ENCODE measurements at places on chromosomes 16 and 17.
A peak's percentile ranks its signal among the peaks of the same experiment; 100 is the strongest.

- no peak for DNase-seq
Observed at GRCh38 chr17:51739245-51739886, 419.1 kb downstream of the CA10 start.

DNA sequence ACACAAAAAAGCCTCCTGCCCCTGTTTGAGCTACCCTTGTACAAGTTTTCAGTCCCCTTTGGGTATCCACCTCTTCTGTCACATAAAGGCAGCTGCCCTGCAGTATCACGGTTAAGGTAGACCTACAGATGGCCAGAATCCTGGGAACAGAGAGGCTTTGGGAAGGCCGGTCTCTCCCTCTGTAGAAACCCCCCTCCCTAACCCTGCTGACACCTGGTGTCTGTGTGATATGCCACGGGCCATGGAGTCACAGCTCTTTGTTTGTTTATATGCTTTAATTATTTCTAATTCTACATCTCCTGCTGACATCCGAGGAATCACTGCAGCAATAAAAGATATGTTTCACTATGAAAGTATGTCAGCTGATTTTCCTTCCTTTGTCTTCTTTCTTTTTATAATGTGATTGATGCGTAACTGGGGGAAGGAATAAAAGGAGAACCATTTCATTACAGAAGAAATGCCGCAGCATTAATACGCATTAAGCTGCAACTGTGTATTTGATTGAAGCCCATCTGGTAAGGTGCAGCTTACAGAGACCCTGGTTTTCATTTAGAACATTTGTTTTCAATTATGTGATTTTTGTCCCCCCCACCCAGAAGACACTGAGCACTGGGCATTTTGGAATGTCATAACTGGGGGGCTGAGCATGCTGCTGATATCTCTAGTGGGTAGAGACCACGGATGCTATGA lies 142.1 kb downstream of the SLC39A11 start:
- no peak for DNase-seq

GRCh38 chr17:34424814-34425491 lies 61.9 kb upstream of the CCL1 start:
- DNase-seq, result no peak

DNA sequence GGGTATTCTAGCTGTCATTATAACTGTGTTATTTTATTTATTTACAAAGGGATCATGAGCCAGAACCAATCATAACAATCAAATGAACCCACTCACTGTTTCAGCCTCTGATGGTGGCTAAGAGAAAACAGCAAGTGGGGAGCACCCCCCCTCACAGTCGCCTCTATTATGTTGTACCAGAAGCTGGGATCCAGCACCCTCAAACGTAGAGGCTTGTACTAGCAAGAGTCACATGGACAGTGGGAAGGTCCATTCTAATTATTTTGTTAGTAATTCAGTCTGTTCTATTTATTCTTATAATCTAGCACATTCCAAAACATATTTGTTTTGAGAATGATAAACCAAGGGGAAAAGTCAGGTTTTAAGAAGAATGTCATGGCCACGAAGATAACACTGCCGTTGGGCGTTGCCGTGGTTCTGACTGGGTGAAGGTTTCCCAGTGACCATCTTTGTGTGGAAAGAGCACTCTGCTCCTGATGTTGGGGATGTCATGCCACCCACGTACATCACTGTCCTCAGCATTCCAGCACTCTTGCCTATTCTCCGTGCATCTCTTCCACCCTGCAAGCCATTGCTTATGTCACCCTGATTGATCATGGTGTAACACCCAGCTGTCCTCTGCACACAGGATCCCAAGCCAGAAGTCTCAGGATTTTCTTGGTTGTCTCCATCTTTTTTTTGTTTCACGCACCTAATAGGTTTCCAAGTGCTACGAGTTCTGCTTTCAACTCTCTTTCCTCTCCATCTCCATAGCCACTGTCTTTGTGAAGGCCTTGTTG lies 205.8 kb downstream of the PRKCA start:
- DNase-seq, result no peak

DNA sequence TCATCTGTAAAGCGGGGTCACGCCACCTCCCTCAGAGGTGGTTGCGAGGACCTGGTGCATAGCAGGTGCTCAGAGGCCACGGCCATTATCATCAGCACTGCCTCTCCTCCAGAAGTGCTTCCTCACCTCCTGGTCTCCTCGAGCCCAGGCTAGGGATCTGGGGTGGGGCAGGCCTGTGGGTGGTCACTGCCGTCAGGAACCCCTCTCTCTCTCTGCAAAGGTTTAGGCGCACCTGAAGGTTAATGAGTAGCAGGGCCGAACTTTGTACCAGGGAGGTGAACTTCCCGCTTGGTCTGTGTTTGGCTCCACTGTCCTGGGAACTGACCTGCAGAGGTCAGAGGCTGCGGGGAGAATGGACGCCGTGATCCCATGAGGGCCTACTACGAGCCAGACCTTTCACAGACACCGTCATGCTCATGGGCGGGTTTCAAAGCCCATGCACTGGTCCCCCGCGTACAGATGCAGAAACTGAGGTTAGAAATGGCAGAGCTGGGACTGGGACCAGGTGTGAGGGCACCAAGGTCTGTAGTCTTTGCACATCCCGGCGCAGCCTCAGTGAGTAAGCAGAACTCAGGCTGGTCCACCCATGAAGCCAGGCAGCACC lies 13.8 kb downstream of the JUP start:
- no peak for DNase-seq

DNA sequence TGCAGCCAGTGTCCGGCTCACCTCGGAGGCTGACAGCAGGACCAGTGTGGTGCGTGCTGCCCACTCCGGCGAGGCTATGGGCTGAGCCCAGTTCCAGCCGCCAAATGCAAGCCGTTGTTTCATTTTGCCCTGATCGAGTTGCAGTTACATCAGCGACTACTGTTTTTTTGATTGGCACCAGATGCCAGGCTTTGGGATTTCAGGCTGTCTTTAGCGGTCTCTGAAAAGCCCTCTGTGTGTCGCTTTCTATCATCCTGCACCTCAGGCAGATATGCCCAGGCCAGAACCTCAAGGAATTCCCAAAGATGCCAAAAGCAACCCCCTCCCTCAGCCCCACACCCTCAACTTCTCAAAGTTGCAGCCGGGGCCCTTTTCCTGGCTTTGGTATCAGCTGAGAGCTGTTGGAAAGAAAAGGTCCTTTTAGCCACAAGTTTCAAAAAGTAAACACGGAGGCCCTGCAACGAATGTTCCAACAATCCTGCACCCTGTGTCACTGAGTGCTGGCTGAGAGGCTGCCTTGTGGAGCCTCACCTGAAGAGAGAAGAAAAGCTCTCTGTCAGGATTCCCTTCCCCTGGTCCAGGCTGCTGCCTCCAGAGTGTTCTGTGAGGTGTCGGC lies 58.9 kb downstream of the WWP2 start:
- DNase-seq, result no peak

GRCh38 chr17:1568950-1569810 lies 6.6 kb upstream of the PITPNA start:
- DNase-seq, result no peak

- no peak for DNase-seq
Observed at GRCh38 chr17:58357312-58358297, 5.6 kb upstream of the SUPT4H1 start.

- DNase-seq, result no peak
Observed at GRCh38 chr16:68972013-68972412, 128.7 kb downstream of the TANGO6 start.

DNA sequence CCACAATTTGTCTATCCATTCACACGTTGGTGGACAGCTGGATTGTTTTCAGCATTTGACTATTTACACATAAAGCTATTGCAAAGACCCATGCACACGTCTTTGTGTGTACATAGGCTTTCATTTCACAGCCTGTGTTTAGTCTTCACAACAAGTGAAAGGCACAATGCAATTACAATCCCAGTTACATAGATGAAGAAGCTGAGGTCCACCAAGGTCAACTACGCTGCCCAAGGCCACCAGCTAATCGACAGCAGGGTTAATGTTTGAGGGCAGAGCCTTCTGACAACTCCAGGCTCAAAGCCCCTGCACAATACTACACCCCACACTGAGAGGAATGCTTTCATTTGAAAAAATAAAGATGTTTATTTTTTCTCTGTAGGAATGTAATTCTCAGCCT lies 93.6 kb upstream of the CDH13 start:
- no peak for DNase-seq

- no peak for DNase-seq
Observed at GRCh38 chr17:77928519-77929179, 29.9 kb upstream of the TNRC6C start.

GRCh38 chr16:79816081-79816497 lies 215.6 kb upstream of the MAF start:
- no peak for DNase-seq

DNA sequence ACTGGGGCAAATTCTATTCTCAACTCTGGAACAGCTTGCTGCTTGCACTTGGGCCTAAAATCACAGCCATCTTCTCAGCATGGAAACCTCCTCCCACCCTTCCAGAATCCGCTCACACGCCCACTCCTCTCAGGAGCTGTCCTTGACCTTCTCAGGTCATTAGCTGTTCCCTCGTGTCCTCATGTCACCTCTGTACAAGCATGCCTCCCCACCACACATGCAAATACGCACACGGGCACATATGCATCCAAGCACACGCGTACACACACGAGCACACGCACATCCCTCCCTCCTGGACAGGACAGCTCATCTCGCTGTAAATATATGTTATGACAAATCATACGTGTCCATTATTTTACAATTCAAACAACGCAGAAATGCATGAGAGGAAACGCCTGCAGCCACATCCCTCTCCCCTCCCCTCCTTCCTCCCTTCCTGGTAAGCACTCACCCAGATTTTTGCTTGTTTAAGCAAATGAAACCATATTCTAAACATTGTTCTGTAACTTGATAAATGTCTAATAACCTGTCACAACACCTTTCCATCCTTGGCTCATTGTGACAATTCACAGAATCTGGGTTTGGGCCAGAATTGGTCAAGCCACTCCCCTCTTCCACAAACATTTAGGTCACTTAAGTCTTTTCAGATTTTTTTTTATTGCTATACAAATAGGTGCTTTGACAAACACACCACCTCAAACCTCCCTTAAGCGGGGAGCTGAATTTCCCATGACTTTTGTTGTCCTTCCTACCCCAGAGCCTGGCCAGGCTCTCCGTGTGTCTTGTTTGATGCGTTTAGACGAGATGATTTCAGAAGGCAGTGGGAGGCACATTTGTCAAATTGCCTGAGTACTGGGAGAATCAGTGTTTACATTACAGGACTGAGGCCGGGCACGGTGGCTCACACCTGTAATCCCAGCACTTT lies 41.7 kb downstream of the DNAH17 start:
- no peak for DNase-seq

DNA sequence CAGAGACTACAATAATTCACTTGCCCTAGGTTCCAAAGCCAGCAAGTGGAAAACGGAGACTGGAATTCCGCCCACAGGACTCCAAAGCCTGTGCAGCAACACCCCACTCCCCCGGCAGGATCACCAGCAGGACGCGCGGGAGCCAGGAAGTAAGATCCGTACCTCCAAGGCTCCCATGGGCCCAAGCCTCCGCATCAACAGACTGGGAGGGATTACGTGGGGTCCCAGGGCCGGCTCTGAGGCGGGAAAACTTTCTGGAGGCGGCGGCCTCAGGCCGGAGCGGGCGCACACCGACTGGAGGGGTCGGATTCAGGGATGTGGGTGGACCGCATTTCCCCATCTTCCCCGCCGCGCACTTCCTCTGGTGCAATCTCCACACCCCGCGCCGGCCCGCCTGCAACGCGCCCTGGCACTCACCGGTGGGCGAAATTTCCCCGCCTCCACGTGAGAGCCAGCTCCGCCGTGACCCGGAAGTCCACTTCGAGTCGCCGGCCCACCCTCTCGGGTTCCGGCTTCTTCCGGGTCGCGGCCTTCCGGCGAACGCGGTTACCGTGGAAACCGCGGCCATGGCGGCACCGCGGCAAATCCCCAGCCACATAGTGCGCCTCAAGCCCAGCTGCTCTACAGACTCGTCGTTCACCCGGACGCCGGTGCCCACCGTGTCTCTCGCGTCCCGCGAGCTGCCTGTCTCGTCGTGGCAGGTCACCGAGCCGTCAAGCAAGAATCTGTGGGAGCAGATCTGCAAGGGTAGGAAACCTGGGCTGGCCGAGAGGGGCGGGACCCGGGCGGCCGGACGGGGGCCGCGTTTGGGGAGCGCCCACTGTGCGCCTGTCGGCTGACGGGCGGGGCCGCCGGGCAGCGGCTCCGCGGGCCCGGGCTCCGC lies at the start of the genes IQCK and KNOP1:
Gene IQCK, plus strand, starts transcription at position 531 of the 883 bp plus-strand sequence. Its CDS starts 36 bp downstream, at position 567.
Gene KNOP1, minus strand, starts transcription at position 487 of the 883 bp plus-strand sequence. CDS start 3,192 bp downstream, outside the sequence.
- peak; percentile 92 for DNase-seq

DNA sequence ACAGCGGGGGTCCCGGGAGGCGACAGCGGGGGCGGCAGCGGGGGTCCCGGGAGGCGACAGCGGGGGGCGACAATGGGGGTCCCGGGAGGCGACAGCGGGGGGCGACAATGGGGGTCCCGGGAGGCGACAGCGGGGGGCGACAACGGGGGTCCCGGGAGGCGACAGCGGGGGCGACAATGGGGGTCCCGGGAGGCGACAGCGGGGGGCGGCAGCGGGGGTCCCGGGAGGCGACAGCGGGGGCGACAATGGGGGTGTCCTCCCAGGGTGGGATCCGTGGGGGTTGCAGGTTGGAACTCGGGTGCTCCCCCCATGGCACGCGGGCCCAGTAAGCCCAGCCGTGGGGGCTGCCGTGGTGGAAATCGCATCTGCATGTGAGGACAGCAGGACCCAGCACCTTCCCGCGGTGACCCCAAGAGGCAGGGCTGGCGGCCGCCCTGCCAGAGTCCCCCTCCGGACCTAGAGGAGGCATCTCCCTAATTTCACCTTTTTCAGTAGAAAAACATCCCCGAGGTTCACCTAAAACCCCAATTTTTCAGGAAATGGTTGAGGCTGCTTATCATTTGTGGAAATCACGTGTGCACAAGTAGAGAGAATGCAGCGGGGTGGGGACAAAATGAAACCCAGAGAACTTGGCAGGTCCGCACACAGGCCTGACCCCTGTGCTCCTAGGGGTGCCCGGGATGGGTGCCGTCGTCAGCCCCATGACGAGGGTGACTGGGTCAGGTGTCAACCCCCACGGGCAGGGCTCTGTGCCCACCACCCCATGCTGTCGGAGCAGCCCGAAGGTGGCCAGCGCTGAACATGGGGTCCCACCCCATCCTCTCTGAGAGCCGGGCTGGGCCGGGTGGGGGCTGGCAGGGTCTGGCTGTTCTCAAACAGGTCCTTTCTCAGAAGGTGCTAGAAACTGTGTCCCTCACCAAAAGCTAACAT lies 10.5 kb upstream of the METRNL start:
- DNase-seq, result no peak

GRCh38 chr17:76147211-76148014 lies 6.4 kb upstream of the FOXJ1 start:
- no peak for DNase-seq
